ENCODE measurements at places on chromosomes 1 and 21. TPM values are rescaled to one million over a fixed set of nuclear protein-coding genes. Genes with fewer than 3 reads are reported as not detected.

The LCE1D gene
- not detected for total RNA-seq

The FAF1 gene
- 44.5 TPM for total RNA-seq

The SLAMF8 gene
- not detected for total RNA-seq

The AVPR1B gene
- not detected for total RNA-seq

The ATAD3B gene
- 19.2 TPM for total RNA-seq

The COL9A2 gene
- 0.13 TPM for total RNA-seq

The MYBPH gene
- total RNA-seq, result not detected

The RHD gene
- not detected for total RNA-seq

The BRINP2 gene
- total RNA-seq, result not detected

The RGS4 gene
- total RNA-seq, result not detected

The TEX50 gene
- total RNA-seq, result not detected

The MTARC2 gene
- 1.7 TPM for total RNA-seq

The ARTN gene
- total RNA-seq, result 20.1 TPM

The MUL1 gene
- 25.7 TPM for total RNA-seq

The SLFNL1 gene
- total RNA-seq, result under 0.01 TPM

The DISP3 gene
- total RNA-seq, result not detected

The GPR61 gene
- total RNA-seq, result not detected

The PLA2G2F gene
- total RNA-seq, result not detected

The FAM151A gene
- total RNA-seq, result not detected

The GPR37L1 gene
- total RNA-seq, result under 0.01 TPM

The DIO1 gene
- not detected for total RNA-seq

The RGS7 gene
- not detected for total RNA-seq

The HES3 gene
- not detected for total RNA-seq

The GUCA2A gene
- not detected for total RNA-seq

The PSRC1 gene
- 1.8 TPM for total RNA-seq

The SELP gene
- total RNA-seq, result not detected

The LAPTM5 gene
- total RNA-seq, result under 0.01 TPM

The RBP7 gene
- total RNA-seq, result 0.26 TPM

The PITHD1 gene
- total RNA-seq, result 54.2 TPM

The ARHGAP30 gene
- 3.1 TPM for total RNA-seq

The OR14K1 gene
- total RNA-seq, result not detected

The ANGPTL3 gene
- not detected for total RNA-seq

The IGSF21 gene
- not detected for total RNA-seq

The CNR2 gene
- total RNA-seq, result not detected

The PPOX gene
- total RNA-seq, result 10.0 TPM

The SLAMF7 gene
- 0.79 TPM for total RNA-seq

The MAP1LC3C gene
- not detected for total RNA-seq

The FAM72A gene
- total RNA-seq, result not detected

The CD34 gene
- total RNA-seq, result not detected

The RNU1-3 gene
- 5,262 TPM for total RNA-seq

The CD1B gene
- not detected for total RNA-seq
